ENCODE measurements at places on chromosomes 7 and 10.

GRCh38 chr7:30389791-30390190, 88.8 kb downstream of the NOD1 start:
- DNase-seq: no peak

DNA sequence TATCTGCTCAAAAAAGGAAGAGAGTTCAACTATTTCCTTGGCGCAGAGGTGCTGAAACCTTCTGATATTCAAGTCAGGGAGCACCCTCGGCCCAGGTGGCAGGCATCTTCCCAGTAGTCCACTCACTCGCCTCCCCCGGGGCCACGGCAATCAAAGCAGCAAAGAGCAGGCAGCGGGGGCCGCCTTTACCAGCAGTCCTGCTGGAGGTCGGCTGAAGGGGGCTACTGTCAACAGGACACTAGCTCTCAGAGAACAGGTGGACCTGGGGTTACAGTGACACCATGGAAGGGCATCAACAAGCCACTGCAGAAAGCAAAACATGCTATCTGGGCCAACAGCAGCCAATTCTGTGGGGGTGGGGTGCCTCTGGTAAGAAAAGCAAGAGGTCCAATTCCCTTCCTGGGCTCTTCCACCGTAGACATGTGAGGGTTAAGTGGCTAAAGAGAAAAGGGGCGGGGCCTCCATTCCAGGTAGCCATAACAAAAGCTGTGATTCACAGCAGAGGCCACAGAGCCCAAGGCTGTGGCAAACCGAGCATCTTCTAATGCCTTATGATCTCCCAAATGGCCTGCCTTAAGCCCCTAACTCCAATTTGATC, 9.4 kb downstream of the FZD9 start:
- DNase-seq: no peak

GRCh38 chr10:76091926-76092325, 660.5 kb downstream of the LRMDA start:
- DNase-seq: no peak

DNA sequence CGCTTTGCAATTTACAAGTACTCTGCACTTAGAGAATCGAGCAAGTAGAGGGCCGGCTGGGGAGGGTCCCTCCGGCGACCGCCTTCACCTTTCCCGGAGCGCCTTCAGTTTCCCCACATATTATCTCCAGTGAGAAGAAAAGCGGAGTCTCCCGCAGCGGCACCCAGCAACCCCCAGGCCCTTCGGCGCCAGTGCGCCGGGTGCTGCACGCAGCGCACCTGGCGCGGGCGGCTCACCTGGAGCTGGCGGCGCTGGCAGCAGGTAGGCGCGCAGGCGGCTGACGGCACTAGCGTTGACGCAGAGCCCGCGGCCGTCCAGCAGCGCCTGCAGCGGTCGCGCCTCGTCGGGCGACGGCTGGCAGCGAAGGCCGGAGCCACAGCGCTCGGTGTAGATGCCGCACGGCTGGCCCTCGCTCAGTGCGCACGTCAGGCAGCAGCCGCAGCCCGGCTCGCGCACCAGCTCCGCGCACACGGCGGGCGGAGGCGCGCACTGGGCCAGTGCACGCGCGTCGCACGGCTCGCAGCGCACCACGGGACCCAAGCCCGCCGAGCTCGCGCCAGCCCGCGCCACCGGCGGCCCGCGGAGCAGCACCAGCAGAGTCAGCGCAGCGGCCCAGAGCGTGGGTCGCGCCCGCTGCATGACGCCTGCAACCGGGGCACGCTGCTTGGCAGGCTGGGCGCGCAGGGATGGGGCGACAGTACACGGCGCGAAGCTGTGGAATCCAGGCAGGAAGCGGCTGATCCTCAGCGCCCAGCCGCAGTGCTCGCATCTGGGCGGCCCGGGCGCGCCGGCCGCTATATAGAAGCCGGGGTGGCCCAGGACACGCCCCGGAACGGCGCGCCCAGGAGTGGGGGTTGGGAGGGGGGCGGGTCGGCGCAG, at the start of gene IGFBP3:
Gene IGFBP3, minus strand, starts transcription at position 771 of the 879 bp plus-strand sequence. Its CDS starts 132 bp downstream, at position 639.
- DNase-seq: no peak

GRCh38 chr10:133142523-133143199, 17.4 kb upstream of the KNDC1 start:
- DNase-seq: no peak

GRCh38 chr7:100801833-100802568, 25.3 kb downstream of the EPHB4 start:
- no peak for DNase-seq

GRCh38 chr7:1176891-1177373, 16.9 kb upstream of the ZFAND2A start:
- peak; percentile 62 for DNase-seq

GRCh38 chr7:120802751-120803150, 55.2 kb downstream of the TSPAN12 start:
- DNase-seq: no peak

- DNase-seq: no peak
Measured at GRCh38 chr10:122379537-122379936, 5.0 kb downstream of the PLEKHA1 start.

DNA sequence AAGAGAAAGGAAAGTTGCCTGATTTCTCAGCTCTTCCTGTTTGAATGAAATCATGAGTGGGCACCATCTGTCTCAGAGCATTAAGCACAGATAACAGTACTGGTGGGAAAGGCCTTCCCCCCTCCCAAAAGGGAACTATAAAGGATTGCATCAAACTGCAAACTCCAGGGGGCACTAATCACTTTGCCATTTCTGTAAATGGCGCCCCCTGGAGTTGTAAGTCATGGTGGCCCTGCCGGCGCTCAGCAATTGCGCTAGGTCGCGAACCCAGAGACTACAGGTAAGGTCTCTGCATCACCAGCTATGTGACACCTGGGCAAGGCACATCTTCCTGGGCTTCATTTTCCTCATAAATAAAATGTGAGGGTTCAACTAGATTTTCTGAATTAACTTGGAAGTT, 11.1 kb downstream of the LRRC4 start:
- no peak for DNase-seq

DNA sequence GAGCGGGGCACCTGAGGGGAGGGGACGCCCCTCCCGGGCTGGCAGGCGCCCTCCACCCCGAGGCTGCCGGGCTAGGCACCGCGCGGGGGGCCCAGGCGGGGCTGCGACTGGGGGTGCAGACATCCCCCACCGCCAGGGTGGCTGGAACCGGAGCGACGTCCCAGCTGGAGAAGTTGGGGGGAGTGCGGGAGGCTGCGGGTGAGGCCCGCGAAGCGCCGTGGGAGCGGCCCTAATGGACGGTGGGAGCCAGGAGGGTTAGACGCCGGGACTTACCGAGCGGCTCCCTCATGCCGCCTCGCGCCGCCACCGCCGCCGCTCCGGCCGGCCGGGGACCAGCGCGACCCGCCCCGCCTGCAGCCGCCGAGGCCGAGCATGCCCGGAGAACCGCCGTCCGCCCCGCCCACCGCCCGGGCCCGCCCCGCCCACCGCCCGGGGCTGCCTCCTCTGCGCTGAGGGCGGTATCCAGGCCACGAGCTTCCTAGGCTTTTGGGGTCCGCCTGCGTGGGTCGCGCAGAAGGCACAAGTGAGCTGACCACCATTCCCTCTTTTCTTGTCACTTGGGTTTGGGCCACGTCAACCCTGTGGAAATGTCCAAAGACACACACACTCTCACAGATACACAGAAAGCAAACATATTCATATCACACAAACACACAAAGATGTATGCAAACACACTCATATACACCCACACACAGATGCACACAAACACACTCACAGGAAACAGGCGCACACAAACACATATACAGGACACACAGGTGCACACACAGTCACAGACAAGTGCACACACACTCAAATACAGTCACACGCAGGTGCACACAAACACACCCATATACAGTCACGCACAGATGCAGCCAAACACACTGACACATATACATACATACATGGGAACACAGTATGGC, at the start of gene JCAD:
Gene JCAD, minus strand, starts transcription at position 378 of the 899 bp plus-strand sequence. CDS start 11,774 bp downstream, outside the sequence.
- DNase-seq: peak; percentile 54

- no peak for DNase-seq
Measured at GRCh38 chr10:102919246-102919959, 1.3 kb downstream of the CNNM2 start.

DNA sequence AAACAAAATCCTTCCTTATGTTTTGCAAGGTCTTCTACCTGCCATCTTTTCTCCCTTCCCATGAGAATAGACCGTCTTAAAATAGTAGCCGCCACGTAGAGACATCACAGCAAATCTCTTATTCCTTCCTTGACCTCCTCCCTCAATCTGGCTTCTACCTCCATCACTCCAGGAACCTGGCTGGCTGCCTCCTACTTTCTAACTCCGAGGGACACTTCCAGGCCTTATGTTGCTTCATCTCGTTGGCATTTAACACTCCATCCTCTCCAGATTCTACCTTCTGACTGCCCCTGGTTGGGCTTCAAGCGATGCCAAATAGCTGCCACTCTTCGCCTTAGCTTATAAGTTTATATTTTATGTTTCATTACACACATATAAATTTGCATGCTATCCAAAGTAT, 26.4 kb upstream of the CALN1 start:
- DNase-seq: no peak

DNA sequence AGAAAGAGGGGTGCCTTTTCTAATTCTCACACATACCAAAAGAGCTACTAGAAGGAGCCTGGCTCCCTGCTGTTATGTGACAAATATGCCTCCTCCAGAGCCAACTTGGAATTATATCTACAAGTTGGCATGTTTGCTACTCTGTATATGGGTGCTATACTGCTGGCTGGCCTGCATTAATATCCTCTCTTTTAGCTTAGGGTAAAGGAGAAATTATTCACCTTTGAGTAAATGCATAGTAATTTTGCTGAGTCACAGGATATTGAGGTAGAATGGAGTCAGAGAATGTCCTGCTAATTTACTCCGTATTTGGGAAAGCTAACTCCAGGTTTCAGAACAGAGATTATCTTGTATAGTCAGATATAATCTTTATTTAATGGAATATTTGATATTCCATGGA, 24.2 kb upstream of the LIPN start:
- DNase-seq: no peak

GRCh38 chr7:81776948-81777630, 7.2 kb upstream of the HGF start:
- DNase-seq: no peak

DNA sequence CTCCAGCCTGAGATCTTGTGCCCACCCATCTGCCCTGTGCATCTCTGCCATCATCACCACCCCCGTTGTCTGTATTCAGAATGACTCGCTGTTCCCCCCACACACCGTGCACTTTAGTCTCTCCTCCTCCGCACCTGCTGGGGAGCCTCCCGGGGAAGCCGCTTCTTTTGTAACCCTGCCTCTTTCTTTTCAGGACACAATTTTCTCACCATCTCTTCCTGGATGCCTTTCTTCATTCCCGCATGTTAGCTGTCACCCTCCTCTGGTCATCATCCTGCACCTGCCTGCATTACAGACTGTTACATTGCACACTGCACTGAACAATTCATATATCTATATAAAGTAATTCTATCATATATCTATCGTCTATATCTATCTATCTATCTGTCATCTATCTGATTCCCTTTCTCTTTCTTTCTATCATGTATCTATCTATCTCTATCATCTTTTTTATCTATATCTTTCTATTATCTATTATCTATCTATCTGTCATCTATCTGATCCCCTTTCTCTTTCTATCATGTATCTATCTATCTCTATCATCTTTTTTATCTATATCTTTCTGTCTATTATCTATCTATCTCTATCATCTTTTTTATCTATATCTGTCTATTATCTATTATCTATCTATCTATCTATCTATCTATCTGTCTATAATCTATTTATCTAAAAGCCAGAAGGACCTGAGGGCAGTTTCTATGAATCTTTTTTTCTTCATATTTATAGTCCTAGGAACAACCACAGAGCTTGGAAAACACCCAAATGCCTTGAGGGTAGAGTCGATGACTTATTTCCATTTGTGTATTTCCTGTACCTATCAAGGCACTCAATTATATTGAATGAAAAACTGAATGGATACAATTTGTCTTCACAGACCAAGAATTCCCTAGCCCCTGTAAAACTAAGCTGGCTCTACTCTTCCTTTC, 642.5 kb downstream of the ACTR3B start:
- no peak for DNase-seq

DNA sequence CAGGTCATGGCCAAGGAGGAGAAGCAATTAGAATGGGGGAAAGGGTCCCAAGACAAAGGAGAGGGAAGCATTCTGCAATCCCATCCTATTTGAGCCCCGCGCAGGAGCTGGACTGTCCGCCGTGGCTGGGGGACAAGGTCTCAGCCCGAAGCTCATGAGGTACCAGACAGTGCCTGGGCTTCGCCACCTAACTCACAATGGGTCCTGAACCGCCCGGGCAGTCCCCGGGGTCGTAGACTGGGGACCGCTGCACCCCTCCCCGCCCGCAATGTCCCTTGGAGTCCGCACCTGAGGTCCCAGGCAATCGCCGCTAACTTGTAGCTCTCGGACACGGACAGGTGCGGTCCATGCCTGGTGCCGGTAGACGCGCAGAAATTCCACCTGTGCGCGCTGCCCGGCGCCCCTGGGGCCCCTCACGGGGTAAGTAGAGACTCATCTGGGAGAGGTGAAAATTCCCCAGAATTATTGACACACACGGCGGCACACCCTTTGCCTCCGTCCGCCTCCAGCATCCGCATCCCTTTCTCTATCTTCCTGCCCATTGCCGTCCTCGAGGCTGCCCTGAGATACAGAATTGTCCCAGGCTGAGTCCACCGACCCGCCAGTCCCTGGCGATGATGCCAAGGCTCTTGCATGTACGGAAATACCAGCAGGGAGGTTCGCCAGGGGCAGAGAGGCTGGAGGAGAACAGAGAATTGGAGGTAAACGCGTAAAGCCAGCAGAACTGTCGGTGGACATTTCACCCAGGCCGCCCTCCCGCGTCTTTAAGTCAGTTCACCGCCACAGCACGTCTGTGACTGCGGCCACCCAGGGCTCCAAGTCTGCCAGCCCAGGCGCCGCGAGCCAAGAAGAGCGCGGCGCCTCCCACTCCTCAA, 1.8 kb downstream of the CHRM2 start:
- DNase-seq: no peak

GRCh38 chr10:11742009-11742778, at the start of gene ECHDC3:
TSS of gene ECHDC3 (plus strand) at chr10:11742382. CDS start at chr10:11742577, 195 bp downstream.
- peak; percentile 25 for DNase-seq

GRCh38 chr7:131072505-131073091, 255.1 kb upstream of the MKLN1 start:
- DNase-seq: no peak

GRCh38 chr10:123568751-123569150, 97.4 kb upstream of the GPR26 start:
- no peak for DNase-seq

DNA sequence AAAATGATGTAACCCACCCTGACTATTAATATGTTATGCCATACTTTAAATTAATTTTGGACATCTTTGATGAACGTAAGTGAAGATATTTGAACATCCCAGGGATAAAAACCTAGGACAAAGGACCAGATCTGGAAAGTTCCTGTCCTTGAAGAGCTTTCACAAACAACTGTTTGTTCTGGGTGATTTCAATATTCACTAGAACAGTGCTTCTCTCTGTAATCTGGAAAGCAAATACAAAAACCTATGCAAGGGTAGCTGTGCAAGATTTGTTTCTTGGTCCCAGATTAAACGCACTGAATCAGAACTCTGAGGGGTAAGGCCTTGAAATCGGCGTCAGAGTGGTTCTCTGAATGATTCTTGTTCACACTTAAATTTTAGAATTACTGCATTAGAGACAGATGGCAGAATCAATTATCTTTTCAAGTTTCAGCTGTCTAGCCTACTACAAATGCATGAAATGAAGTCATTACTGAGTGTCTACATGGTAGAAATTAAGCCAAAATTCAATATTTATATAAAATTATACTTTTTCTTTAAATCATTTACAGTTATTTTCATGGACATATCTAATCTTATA, 69.6 kb upstream of the CSTF2T start:
- DNase-seq: no peak

GRCh38 chr7:80473751-80474150, 38.1 kb downstream of the GNAT3 start:
- no peak for DNase-seq

Measured in immature natural killer cell (primary cell).